ENCODE measurements at places on chromosomes 2 and 18.

GRCh38 chr18:32349728-32350395 is 120.8 kb downstream of the GAREM1 start:
- DNase-seq: no peak

DNA sequence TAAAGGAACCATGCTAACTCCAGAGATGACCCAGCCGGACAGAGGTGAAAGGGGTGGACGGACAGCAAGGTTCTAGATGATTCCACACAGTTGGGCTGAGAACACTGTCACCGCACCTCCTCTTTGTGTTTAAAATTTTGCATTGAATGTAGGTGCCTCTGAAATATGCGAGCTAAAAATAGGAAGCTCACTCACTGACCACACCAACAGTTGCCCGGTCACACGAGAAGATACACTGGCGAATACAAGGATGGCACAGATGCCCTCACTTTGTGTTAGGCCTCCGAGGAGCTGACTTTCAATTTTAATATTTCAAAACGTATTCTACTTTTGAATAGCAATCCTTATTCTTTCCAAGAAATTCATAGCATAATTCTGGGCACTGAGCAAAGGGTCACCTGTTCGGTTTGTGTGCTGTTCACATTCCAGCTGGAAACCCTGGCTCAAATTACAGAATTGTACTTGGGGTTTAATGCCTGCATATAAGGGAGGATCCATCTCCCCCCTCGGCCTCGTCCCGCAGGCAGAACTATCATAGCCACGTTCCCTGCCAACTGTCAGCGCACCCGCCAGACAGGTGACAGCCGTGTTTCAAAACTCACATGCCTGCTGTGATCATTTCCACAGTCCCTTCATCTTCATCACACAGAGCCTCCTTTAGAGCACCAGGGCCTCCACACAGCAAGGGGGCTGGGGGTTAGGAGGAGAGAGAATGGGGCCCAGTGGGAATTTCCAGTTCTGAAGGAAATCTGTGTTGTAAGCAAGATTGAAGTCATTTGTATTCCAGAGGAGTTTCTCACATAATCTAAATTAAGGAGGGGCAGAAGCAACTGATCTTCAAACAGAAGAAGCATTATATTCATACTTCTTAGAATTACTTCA is 48.2 kb downstream of the ADI1 start:
- no peak for DNase-seq

DNA sequence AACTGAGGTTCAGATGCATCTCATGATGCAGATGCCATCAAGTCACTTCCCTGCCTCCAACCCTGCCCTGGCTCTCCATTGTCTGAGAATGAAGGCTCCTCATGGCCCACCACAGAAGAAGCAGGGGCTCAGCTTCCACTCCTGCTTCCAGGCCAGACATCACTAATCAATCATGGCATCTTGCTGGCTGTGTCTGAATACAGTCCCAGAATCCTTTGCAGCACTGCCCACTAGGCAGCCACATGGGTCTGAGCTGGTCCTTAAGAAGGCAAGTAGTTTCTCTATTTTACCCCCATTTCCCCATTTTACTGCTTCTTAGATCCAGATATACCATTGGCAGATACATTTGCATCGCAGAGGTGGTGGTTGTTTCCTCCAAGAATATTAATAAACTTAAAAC is 7.3 kb downstream of the ASPRV1 start:
- no peak for DNase-seq

GRCh38 chr2:141041281-141041680 is 1089.5 kb downstream of the LRP1B start:
- DNase-seq: no peak

- no peak for DNase-seq
Observed at GRCh38 chr2:232993231-232993821, 19.7 kb downstream of the NGEF start.

GRCh38 chr18:3590096-3590630 is 140.2 kb downstream of the TGIF1 start:
- DNase-seq: no peak

- DNase-seq: no peak
Observed at GRCh38 chr2:177585234-177585863, 192.8 kb downstream of the AGPS start.

DNA sequence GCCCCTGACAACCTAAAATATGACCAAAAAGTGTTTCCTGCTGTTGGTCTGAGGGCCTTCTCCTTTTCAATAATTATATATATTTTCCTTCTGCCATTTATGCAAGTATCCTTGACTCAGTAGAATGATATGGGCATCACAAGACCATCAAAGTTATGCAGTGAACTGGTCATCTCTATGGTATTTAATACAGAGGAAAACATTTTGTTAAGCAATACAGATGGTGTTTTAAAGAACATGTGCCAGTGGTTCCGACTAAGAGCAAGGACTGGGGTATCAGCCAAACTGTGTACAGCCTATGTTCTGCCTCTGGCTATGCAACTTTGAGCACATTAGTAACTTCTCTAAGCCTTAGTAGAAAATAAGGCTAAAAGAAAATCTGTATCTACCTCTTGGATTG is 179.0 kb downstream of the TRABD2A start:
- DNase-seq: no peak

All from activated CD4-positive, alpha-beta T cell treated with anti-CD3 and anti-CD28 coated beads for 1 hour (primary cell).